Fibroblast of skin of right quadriceps (primary cell): ENCODE measurements at places on chromosomes 5 and 9.

DNA sequence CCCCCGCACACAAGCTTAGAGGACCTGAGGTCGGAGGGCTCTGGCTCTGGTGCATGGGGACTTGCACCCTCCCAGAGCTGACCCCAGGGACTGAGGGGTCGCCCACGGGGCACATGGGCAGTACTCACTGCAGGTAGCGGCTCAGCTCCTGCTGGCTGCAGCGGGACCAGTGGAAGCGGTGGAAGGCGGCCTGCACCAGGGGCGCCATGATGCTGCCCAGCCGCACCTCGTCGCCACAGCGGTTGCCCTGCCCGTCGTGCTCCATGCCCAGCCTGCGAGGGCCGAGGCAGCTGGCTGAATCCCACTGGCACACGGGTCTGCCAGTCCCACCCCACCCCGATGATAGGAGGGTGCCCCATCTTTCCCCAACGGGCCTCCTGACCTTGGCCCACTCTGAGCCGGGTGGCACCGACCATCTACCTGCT lies 93.8 kb downstream of the ZNF354C start:
- DNase-seq, result no peak

GRCh38 chr9:79054500-79054899 lies 517.3 kb upstream of the TLE4 start:
- peak; percentile 50 for DNase-seq

- peak; percentile 91 for DNase-seq
Measured at GRCh38 chr5:130135506-130135905, 231.2 kb downstream of the CHSY3 start.

GRCh38 chr5:10031817-10032216 lies 217.9 kb downstream of the ATPSCKMT start:
- DNase-seq, result no peak

- DNase-seq, result peak; percentile 7
Measured at GRCh38 chr9:126809068-126809467, 4.2 kb downstream of the ZBTB43 start.

- no peak for DNase-seq
Measured at GRCh38 chr5:110104060-110104725, 414.5 kb downstream of the MAN2A1 start.

GRCh38 chr9:101571114-101571513 lies 23.7 kb downstream of the PPP3R2 start:
- DNase-seq, result no peak

- no peak for DNase-seq
Measured at GRCh38 chr5:84149094-84149493, 235.6 kb downstream of the EDIL3 start.

GRCh38 chr9:121596515-121596914 lies 54.9 kb upstream of the DAB2IP start:
- peak; percentile 22 for DNase-seq

DNA sequence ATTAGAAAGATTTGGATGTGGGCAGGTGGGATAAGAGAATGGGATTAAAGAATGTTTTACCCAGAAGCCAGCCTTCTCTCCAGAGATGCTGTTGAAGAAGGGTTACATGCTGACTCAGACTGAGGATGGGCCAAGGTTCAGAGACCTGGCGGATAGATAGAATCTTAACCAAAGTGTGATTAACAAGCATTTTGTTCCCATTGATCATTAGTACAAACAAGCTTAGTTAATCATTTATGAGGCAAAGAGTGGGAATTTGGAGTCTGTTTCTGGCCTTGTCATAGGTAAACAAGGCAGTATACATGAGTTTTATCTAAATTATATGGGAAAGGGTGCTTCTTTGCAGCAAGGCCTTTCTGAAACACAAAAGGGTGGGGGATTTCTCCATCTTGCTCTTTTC lies 20.8 kb upstream of the DTWD2 start:
- no peak for DNase-seq

DNA sequence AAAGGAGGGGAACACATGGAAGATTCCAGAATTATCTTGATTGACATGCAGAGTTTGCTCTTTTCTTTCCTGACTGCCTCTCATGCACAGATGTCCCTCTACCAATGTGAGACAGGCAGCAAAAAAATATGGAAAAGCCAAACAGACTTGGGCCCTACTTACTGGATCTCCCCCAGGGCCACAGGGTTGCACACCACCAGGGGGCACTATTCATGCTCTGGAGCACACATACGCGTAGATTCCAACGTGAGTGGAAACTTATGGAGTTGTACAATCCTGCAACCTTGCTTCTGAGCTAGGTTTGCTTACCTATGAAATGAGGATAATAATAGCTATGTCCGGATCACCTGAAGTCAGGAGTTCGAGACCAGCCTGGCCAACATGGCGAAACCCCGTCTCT lies 319.5 kb downstream of the ARHGEF28 start:
- no peak for DNase-seq

GRCh38 chr5:78808818-78809217 lies 160.2 kb upstream of the LHFPL2 start:
- DNase-seq, result no peak

GRCh38 chr5:96741891-96742309 lies 65.8 kb downstream of the ERAP1 start:
- no peak for DNase-seq

- DNase-seq, result no peak
Measured at GRCh38 chr9:29422438-29422837, 1849.2 kb upstream of the C9orf72 start.
